Epithelial cell of proximal tubule (primary cell): ENCODE measurements at places on chromosomes 6 and 20. TPM values are rescaled to one million over a fixed set of nuclear protein-coding genes. Genes with fewer than 3 reads are reported as not detected.

The DEFB121 gene
- not detected in 2 replicates for total RNA-seq

The BPIFB2 gene
- not detected in 2 replicates for total RNA-seq

DNA sequence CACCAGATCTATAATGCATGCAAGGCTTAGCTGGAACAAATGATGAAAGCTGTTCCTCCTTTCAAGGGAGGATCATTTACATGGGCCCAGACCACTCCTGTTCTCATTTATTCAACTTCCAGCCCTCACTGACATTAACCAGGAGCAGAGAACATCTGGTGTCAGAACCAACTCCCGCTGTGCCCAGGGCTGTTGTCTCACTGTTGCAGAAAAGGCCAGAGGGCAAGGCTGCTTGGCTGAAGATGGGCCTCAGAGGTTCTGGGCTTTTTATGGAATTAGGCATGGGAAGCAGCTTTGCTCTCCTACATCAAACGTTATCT, 164.2 kb downstream of the GMPR start:
- no peak for DNase-seq

DNA sequence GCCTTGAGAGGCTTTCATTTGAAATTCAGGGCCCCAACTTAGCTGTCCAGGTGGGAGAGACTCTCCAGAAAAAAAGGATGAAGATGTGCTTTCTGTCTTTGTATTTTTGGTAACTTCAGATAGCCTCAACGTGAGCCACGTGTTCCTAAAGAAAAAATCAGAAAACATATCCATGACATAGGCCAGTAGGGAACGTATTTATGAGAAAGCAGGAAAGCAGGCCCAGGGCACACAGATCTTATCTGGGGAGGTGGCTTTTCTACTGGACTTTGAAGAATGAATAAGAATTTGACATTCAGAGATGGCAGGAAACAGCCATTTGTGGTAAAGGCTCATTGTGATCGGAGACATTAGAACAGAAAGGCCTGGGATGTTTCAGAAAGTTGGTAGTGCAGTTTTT, 21.2 kb upstream of the EXOC2 start:
- no peak for DNase-seq

DNA sequence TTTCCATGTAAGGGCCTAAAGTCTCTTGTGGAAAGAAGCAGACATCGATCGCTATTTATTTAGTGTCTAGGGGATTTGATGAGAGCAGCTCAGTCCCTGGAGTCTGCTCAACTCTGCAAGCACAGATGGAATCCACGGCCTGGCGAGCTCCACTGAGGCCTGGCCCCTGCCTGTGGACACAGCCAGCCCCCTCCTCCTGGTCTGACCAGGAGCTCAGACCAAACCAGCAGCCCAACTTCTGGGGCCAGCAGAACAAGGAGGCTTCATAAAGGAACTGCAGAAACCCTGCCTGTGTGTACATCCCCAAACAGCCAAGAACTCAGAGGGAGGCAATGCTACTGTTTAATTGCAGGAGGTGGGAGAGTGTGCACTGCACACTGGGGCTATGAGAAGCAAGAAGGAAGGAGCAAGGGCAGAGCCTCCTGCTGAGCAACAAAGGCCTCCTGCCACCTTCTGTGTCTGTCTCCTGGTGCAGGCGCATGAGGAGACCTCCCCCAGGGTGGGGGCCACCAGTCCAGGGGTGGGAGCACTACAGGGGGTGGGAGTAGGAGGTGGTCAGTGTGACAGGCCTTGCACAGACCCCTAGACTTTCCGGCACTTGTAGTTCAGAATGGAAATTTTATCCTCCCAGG, 3.8 kb downstream of the CST5 start:
- no peak for DNase-seq

The UNC5CL gene
- total RNA-seq = 0.58 and 2.2 TPM in 2 replicates

The SLPI gene
- total RNA-seq = 20.5 and 68.1 TPM in 2 replicates

DNA sequence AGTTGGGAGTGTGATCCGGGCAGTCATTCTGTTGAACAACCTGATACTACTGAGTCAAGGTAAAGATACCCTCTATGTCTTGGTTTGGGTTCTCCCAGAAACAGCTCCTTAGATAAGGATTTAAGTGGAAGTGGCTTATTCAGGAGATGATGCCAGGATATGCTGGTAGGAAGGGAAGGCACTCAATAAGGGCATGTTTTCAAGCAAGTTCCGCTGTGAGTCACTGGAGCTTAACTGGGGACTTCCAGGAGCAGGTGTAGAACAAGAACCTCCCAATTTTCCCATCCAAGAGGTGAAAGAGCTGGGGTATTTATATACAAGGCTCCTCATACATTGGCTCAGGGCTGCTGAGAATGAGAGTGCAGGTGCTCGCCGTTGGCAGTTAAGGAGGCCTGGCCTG, 218.6 kb downstream of the AKAP7 start:
- DNase-seq = no peak

DNA sequence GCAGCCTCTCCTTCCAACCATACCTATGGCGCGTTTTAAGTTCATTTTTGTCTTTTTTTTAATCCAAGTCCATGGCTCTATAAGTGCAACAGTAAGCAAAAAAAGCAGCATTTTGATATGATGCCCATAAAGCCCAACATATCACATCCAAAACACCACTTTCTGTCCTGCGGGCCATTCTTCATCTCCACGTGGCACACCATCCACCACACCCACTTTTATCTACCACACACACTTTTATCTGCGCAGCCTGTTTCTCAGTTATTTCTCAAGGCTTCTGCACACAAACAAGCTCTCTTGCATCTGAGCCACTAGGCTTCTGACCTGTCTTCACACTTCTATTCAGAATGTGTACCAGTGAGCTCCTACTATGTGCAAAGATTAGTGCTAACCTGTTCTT, 5.3 kb downstream of the GCLC start:
- no peak for DNase-seq

DNA sequence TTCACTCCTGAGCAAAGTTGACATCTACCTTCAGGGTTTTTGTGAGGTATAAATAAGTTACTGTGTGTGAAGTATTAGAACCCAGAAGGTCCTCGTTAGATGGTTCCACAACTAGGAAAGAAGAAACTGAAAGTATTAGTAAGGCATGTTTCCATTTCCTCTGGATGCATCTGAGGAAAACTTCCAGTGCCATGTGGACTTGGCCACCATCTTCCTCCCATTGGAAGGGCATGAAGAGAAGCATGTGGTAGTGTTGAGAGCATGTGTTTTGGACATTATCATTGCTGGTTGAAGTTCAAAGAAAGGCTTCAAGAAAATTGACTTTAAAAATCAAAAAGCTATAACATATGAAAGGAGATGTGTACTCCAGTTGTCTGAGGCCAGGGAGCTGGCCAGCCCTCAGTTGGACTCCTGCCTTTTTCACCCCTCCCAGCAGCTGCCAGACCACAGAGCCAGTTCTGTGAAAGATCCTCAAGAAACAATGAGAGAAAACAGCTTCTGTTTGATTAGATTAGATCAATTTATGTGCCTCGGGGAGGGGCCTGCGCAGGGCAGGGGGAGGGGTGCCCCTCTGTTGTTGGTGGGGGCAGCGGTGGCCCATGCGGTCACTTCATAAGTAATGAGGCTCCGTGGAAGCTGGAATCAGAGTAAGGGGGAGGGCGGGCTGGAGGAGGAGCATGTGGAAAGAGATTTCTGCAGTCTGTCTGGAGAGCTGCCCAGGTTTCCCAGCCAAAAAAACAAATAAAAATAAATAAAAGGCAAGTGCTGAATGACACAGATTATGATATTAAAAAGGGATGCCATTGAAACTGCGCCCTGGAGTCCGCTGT, 154.0 kb downstream of the JARID2 start:
- no peak for DNase-seq

- DNase-seq = no peak
Measured at GRCh38 chr6:13368079-13368730, 39.9 kb upstream of the TBC1D7 start.

The C6orf52 gene
- 2.5 TPM in 1 of 2 replicates, not detected in the other for total RNA-seq

- no peak for DNase-seq
Measured at GRCh38 chr20:48831718-48832404, 4.1 kb upstream of the PREX1 start.

- DNase-seq = peak; percentile 70
Measured at GRCh38 chr6:38264605-38265004, 375.1 kb downstream of the BTBD9 start.

- no peak for DNase-seq
Measured at GRCh38 chr6:106886922-106887797, 87.4 kb downstream of the CD24 start.

The KCNG1 gene
- 5.2 and 10.5 TPM in 2 replicates for total RNA-seq
